ENCODE measurements at places on chromosomes 1 and 21. TPM values are rescaled to one million over a fixed set of nuclear protein-coding genes. Genes with fewer than 3 reads are reported as not detected.

DNA sequence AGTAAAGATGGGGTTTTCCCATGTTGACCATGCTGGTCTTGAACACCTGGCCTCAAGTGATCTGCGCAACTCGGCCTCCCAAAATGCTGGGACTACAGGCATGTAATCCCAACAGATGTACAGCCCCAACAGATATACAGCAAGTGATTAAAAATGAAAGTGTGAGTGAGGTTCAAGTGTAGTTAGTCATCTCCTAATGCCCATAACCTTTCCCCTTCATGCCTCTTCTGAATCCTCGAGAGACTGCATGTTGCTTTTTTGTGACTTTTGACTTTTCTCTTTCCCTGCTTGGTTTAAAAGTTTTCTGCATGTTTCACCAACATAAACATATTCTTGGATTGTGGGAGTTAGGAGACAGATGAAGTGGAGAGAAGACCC, 31.2 kb downstream of the KCNK2 start:
- H3K4me1 ChIP-seq, result no peaks in the 10 kb centered on the region
- no peak overlapping the region for H3K4me3 ChIP-seq
- no peaks in the 10 kb centered on the region for H3K27me3 ChIP-seq
- no peaks in the 10 kb centered on the region for H3K36me3 ChIP-seq
- DNase-seq, result no peak

DNA sequence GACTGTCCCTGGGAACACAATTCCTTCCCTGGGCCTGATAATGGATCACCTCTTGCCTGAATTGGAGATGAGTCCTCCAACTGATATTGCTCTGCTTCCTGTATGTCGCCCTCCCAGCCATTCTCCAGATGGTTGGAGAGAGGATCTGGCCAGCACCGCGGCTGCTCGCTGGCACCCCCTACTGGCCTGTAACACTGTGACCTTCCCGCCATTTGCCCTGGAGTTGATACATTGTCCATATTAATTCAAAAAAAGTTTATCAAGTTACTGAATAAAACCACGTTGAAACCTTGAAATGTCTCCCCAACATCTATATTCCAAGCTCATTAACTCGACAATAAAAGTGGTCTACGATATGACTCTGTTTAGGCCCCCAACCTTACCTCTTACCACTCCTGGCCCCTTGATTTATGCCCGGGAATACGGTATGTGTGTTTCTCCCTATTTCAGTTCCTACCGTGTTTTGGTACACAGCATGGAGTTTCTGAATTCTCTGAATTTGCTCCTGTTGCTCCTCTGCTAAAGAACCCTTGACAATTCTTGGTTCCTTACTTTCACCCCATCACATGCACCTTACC, 241.8 kb upstream of the KIAA0040 start:
- DNase-seq, result no peak
- no peaks in the 10 kb centered on the region for H3K36me3 ChIP-seq
- H3K27me3 ChIP-seq, result no peaks in the 10 kb centered on the region
- H3K4me1 ChIP-seq, result no peaks in the 10 kb centered on the region
- H3K4me3 ChIP-seq, result no peak overlapping the region

Gene VPS72
- 32.1 TPM for total RNA-seq

GRCh38 chr1:53172426-53173128, 24.0 kb upstream of the CPT2 start:
- no peak overlapping the region for H3K27ac ChIP-seq
- H3K4me1 ChIP-seq, result no peaks in the 10 kb centered on the region
- H3K4me3 ChIP-seq, result no peak overlapping the region
- no peak for DNase-seq
- no peaks in the 10 kb centered on the region for H3K27me3 ChIP-seq
- no peaks in the 10 kb centered on the region for H3K36me3 ChIP-seq

DNA sequence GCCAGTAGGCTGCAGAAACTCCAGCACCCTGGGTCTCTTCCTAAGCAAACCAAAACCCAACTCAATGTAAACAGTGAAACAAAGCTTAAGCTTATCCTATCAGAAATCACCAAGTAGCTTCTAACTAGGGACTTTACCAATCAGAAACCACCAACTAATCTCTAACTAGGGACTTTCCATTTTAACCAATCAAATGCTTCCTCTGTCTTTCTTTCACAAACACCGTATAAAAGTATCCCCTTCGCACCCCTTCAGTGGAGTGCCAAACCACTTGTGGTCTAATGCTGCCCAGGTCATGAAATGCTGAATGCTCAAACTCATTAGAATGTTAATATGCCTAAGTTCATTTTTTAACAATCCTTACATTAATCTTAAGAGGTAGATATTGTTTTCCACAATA, 250.5 kb upstream of the DUSP10 start:
- H3K36me3 ChIP-seq, result no peaks in the 10 kb centered on the region
- H3K27me3 ChIP-seq, result no peaks in the 10 kb centered on the region
- DNase-seq, result no peak
- H3K27ac ChIP-seq, result no peak overlapping the region
- no peak overlapping the region for H3K4me3 ChIP-seq
- no peaks in the 10 kb centered on the region for H3K4me1 ChIP-seq

DNA sequence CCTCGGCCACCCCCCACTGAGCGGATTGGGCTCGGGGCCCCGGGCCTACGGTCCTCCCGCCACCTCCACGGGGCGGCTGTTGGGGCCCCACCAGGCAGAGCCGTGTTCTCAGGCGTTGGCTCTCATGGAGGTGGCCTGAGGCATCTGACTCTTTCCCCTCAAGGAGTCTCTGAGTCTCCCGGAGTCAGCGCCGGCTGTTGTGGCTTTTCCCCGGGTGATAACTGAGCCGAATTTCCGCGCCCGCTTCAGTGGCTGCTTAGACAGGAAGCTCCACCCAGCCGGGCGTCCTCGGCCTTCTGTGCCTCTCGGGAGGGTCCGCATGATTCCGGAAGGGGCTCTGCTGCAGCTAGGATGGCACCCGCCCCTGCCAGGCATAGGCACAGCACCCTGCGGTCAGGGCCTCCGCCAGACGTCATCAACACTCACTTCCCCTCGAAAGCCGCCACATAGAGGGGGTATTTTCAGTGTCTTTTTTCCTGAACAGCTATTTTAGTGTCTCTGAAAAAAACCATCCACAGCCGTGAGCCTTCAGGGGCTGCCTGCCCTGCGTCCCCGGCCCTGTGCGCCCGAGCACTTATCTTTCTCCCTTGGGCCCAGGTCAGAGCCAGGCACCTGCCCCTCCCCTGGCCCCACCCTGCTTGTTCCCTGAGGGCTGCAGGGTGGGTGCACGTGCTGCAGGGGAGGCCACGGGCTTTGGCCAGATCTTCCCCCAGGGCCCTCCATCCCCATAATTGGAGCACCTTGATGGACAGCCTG, 72.9 kb downstream of the SKI start:
- H3K27ac ChIP-seq, result peak overlapping the region; percentile 90
- H3K27me3 ChIP-seq, result no peaks in the 10 kb centered on the region
- peaks cover 28% of the 10 kb centered on the region for H3K36me3 ChIP-seq
- DNase-seq, result peak; percentile 92
- no peaks in the 10 kb centered on the region for H3K4me1 ChIP-seq

DNA sequence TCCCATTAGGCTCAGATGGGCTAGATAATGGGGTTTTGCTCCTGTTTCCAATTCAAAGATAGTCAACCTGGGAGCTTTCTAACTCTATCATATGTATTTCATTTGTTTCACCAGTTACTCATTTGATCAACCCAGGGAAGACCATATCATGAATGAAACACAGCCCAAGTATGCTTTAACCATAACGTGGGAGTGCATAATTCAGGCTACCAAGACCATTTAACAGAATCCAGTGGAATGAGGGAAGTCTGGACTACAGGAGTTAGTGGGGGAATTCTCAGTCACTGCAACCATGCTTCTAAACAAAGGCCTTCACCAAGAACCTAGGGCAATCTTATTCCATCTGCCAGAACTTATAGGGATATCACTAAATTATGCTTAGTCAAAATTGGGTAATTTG, 15.0 kb upstream of the SLC16A1 start:
- no peak overlapping the region for H3K4me3 ChIP-seq
- H3K27me3 ChIP-seq, result no peaks in the 10 kb centered on the region
- DNase-seq, result no peak
- peaks cover 22% of the 10 kb centered on the region for H3K36me3 ChIP-seq

Gene FOXD2
- total RNA-seq, result not detected

DNA sequence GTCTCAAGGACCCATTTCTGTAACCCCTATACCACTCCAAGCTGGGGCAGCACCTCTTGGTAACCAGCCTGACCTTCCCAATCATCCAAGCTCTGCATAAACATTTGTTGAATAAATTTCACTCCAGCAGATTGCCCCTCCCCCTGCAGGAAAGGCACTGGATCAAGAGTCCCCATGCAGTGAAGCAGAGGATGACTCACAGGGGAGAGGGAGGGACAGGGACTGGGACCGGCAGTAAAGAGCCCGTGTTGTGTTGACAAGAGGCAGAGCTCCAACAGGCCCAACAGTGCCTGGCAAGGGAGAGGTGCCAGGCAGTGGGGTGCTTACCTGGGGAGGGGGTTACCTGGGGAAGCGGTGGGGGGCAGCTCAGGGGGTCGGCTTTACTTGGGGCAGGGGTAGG, 32.3 kb downstream of the SLC9A1 start:
- no peaks in the 10 kb centered on the region for H3K27me3 ChIP-seq
- H3K4me1 ChIP-seq, result no peaks in the 10 kb centered on the region
- H3K27ac ChIP-seq, result peak overlapping the region; percentile 69
- H3K4me3 ChIP-seq, result no peak overlapping the region

DNA sequence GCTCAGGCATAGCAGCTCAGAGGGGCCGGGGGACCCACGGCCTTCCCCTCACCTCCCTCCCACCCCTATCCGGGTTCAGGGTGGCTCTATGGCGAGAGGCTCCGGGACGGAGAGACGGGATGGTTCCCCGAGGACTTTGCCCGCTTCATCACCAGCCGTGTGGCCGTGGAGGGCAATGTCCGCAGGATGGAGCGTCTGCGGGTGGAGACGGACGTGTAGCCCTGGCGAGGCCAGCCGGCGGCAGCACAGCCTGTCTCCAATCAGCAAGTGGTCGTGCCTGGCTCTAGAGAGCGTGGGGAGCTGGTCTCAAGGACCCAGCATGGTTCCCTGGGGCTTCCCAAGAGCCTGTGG, 25.9 kb downstream of the ARHGEF16 start:
- H3K27me3 ChIP-seq, result no peaks in the 10 kb centered on the region
- DNase-seq, result no peak

DNA sequence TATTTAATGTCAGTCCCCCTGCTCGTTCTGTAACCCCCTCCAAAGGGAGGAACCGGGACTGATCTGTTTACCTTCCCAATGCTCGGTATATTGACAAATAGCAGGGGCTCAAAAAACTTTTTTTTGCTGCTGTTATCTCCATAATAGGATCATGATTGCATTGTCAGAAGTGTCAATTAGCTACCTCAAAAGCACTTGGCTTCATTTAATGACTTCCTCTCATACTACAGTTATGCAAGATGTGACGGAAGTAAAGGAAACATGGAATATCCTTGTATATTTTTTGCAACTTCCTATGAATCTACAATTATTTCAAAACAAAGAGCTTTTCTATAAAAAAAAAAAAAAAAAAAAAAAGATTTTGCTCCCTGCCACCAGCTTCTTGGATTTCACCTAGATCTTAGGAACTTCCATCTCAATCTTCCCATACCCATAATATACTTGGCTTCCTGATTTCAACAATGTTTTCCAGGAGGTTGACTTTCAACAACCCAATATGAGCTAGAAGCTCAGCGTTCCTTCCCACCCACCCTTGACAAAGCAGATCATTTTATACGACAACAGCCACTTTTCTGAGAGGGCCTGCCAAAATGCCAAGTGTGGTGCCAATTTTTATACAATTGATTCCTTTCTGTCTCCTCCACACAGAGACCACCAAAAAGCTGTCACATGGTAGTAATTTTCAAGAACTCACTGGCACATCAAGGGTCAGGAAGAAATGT, 71.7 kb downstream of the SETD4 start:
- H3K4me3 ChIP-seq, result no peak overlapping the region
- DNase-seq, result peak; percentile 23
- H3K4me1 ChIP-seq, result no peaks in the 10 kb centered on the region
- no peaks in the 10 kb centered on the region for H3K27me3 ChIP-seq
- no peaks in the 10 kb centered on the region for H3K36me3 ChIP-seq
- H3K27ac ChIP-seq, result peak overlapping the region; percentile 29

Gene CNIH4
- 22.4 TPM for total RNA-seq

DNA sequence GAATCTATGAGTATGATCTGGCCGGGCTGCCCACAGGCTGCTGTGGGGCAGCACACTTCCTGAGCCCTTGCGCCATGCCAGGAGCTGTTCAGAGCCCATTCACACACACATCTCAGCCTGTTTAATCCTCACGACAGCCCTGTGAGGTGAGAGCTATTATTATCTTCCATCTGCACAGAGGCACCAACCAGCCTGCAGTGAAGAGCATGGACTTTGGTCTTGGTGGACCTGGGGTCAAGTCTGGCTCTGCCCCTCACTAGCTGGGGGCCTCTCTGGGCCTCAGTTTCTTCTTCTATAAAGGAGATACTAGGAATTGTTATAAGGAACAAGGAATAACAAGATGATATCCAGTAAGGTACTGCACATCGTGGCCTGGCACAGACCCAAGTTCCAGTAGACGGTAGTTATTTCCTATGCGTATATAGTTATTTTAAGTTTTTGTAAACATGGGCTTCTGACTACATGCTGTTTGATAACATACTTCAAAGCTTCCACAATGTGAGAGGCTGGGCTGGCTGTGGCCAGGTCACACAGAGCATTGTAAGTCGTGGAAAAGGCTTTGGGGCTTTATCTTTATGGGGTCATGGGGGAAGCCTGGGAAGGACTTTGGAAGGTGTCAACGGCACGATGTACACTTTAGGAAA, 3.4 kb upstream of the PADI2 start:
- no peak for DNase-seq
- no peaks in the 10 kb centered on the region for H3K36me3 ChIP-seq
- H3K27me3 ChIP-seq, result peaks cover 16% of the 10 kb centered on the region
- no peak overlapping the region for H3K27ac ChIP-seq
- H3K4me3 ChIP-seq, result no peak overlapping the region

DNA sequence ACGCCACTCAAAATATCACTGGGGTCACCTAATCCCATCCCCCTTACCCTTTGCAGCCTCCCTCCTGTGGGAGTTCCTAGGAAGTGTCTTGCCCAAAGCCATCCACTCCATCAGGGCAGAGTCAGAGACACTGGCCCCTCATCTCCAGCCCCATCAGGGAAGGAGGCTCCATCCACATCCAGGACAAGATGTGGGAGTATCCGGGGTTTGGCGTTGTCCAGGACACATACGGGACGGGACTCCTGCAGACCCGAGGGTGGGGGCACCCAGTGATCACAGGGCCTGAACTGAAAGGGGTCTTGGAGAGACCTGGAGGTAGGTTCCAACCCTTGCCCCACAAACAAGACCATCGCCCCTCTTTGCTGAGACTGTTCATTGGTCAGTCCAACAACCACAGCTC, 348.2 kb downstream of the MATN1 start:
- H3K36me3 ChIP-seq, result no peaks in the 10 kb centered on the region
- no peak overlapping the region for H3K27ac ChIP-seq
- H3K27me3 ChIP-seq, result no peaks in the 10 kb centered on the region
- peak; percentile 21 for DNase-seq
- no peak overlapping the region for H3K4me3 ChIP-seq

DNA sequence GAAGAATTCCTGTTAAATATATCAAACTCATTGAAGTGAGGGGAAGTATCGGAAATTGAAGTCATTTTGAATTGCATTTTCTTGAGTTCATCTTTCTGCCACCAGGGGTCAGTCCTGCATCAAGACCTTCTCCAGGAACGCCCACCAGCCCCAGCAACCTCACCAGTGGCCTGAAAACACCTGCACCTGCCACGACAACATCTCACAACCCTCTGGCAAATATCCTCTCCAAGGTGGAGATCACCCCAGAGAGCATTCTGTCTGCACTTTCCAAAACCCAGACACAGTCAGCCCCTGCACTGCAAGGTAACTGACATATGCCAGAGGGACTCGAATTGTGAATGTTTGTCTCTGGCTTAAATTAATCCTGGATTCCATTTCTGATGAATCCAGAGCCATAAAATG, 22.8 kb upstream of the TARS2 start:
- no peak overlapping the region for H3K4me3 ChIP-seq
- no peak overlapping the region for H3K27ac ChIP-seq
- no peaks in the 10 kb centered on the region for H3K27me3 ChIP-seq
- DNase-seq, result peak; percentile 68
- H3K36me3 ChIP-seq, result peaks cover 46% of the 10 kb centered on the region

Gene KCNAB2
- 9.3 TPM for total RNA-seq

Gene LCA5L
- total RNA-seq, result 1.5 TPM

Data from right atrium auricular region (tissue), 2 donors.